ENCODE measurements at places on chromosomes 2 and 18.

DNA sequence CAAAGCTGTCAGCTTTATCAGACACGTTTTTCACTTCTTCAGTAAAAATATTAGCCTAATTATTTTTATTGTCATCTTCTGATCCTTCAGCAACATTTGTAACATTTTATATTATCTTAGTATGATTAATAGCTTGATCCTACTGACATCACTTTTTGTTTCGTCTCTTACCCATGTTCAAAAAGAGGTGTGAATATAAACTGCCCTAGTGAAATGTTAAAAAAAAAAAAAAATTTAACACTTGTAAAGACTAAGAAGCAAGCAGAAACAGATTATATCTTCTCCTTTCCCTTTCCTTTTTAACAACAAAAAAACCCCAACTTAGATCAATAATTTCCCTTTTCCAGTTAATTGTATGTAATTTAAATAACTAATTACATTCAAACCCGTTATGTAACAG is 36.2 kb upstream of the C2orf66 start:
- DNase-seq, result no peak

GRCh38 chr2:128630974-128631697 is 312.5 kb upstream of the HS6ST1 start:
- DNase-seq, result no peak

DNA sequence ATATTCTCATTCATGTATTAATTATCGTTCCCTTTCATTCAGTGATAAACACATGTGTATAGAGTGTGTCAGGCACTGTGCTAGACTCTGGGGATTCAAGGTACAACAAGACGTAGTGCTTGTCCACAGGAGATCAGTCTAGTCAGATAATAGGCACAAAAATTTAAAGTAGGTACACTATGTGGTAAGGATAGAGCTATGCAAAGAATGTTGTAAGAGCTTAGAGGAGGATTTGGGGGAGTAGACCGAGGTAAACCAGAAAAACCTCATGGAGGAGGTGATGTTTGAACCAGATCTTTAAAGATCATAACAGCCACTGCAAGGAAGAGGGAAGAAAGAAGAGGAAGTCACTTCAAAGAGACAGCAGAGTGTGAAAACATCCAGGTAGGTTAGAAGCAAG is 256.9 kb upstream of the DDX18 start:
- no peak for DNase-seq

DNA sequence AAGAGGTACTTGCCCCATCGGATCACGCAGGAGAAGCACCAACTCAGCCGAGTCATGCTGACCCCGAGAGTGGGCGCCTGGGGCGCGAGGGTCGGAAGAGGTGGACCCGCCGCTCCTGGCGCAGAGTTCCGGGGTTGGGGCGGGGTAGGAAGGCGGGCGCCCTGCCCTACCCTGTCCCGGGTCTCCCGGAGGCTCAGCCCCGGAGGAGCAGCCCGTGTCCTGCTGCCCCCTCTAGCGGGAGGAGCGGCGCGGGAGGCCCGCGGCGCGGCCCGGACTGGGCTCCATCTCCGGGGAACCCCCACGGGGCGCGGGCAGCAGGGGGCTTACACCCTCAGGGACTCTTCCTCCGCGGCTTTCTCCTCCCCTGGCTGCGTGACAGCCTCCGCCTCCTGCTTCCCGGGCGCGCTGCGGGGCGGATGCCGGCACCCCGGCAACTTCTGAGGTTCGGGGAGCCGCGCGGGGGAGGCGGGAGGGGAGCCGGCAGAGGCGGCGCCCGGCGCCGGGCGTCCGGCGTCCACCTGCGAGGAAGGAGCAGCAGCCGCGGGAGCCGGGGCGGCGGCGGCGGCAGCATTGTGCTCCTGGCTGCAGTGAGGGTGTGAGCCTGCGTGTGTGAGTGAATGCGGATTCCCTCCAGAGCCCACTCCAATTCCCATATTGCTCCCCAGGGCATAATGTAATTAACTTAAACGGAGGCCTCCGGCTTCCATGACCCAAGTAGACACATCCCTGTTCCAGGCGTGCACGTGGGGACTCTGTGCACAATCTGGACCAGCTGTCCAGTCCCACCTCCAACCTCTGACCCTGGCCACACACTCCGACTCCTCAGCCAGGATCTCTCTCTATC is 7.6 kb upstream of the TNS1 start:
- DNase-seq, result peak; percentile 10

- DNase-seq, result no peak
These were observed 24.5 kb downstream of the ROCK2 start for GRCh38 chr2:11319939-11320338.

- no peak for DNase-seq
These were observed 656.9 kb downstream of the EPHA4 start for GRCh38 chr2:220915092-220915623.

DNA sequence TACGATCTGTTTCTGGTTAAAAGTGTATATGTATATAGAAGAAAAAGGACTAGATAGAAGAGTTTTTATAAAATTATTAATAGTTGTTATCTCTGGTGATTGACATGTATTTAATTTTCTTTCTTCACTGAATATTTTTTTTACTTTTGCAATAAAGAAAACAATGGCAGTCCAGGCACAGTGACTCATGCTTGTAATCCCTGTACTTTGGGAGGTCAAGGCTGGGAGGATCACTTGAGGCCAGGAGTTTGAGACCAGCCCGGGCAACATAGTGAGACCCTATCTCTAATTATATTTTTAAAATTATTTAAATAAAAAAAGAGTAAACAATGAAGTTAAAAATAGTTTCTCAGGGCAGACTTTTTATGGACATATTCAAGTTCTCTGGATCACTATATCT is 114.7 kb downstream of the FAM117B start:
- DNase-seq, result no peak

DNA sequence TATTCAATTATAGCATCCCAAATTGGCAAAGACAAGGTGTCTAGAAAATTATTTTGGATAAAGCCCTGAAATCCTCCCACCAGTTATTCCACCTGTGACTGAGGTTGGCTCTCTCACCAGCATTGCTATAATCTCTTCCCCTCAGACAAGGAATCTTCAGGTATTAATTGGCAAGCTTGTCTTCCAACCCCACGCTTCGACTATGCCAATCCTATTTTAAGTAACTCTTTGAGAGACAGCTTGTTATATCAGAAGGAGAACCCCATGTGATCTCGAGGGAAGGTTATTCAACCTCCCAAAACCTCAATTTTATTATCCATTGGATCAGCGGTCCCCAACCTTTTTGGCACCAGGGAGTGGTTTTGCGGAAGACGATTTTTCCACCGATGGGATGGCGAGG is 54.5 kb upstream of the NEDD4L start:
- DNase-seq, result no peak

DNA sequence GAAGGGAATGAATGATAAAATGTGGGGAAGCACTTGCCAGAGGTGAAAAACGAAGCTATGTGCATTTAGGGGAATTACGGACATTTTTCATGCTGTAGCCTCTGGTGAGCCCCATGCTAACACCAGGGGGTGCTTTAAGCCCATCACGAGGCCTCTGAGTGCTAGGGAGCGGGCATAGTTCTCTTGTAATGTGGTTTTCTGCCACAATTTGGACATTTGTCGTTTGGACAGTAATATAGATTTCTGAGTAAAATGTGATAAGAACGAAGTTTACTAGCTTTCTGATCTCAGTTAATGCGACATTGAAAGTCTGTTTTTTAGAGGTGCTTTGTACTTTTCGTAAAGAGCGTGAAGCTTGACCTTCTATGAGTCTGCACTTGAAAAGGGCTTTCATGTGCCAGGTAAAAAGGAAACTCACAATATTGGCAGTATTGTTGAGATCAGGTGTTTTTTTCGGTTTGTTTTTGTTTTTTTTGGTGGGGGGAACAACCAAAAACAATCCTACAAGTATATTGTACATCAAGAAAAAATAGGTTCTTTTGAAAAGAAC is 50.6 kb downstream of the TRAF3IP1 start:
- DNase-seq, result peak; percentile 60

GRCh38 chr2:219272995-219273394 is 6.2 kb upstream of the DNAJB2 start:
- DNase-seq, result no peak

DNA sequence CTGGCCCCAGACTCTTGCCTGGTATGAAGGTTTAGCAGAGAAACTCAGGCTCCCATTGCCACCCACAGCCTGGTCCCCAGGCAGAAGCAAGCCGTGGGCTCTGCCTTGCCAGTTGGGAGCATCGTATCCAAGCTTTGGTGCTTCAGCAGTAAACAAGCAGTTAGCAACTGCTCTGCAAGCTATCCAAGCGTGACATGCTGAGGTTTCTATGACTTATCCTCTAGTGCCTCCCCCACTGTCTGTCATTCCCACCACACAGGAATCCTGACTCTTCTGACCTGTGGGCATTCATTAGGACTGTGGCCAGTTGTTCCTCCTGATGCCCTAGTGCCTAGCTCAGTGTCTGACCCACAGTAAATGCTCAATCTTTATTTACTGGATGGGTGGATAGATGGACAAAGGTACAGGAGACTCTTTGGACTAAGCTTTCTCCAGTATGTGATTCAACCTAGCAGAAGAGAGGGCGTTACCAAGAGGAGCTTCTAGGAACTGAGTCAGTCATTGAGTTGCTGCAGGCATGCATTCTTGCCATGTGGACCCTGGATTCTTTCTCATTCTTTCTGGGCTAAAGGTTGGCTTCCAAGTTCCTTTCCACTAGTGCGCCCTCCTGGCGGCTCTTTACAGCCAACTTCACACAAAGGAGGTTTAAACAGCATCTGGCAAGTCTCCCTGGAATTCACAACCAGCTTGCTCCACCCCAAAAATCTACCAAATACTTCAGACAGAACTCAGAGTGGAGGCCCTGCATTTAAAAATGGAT is 40.6 kb upstream of the MRPL19 start:
- DNase-seq, result no peak

DNA sequence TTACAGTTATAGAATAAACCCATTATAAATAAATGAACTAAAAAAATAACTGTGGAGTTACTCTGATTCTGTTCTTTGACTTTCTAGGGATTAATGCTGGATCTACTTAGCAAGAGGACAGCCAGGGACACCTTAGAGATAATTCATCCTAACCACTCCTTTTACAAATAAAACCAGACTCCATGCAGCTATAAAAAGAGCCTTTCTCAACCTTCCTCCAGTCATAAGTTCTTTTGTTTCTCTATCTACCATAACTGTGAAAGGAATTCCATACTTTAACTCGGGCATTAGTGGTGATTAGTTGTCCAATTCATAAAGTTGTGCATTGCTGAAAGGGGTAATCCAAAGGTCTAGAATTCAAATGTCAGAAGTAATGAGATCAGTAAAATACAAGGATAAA is 682.4 kb downstream of the DPP10 start:
- DNase-seq, result no peak

DNA sequence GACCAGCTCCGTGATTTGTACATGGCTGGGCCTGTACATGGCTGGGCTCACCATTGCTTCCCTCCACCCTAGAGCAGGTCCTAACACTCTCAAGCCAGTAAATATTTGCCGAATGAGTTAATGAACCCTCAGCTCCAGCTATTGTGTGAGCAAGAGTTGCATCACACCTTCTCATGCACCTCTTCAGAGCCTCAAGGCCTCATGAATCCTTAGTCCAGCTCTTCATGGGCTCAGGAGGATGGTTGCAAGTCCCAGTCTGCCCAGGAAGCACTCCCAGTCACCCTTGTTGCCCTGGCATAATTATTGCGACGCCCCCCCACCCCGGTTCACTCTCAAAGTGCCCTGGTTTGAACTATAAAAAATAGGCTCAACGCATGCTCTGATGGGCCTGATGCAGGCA is 30.1 kb upstream of the GNAL start:
- DNase-seq, result no peak

GRCh38 chr2:47950340-47951301 is 44.3 kb upstream of the FBXO11 start:
- no peak for DNase-seq

- DNase-seq, result no peak
These were observed 14.0 kb downstream of the DNAH7 start for GRCh38 chr2:196054631-196055030.

DNA sequence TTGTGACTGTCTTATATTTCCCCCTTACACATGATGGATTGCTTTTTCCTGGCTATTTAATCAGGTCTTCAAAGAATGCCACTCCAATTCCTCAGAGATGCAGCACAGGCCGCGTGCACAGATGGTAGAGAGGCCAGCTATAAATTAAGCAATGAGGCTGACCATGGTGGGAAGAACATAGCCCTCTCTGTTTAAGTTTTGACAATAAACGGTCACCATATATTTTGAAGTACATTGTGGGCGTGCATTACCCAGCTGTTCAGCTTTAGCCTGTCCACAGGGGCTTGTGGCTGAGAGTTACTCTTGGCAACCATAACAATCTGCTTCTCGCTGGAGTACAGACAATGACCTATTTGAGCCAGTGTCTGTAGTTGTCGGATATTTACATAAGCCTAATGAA is 730.8 kb downstream of the DCC start:
- no peak for DNase-seq

- no peak for DNase-seq
These were observed 5.2 kb upstream of the C18orf63 start for GRCh38 chr18:74310411-74310810.

DNA sequence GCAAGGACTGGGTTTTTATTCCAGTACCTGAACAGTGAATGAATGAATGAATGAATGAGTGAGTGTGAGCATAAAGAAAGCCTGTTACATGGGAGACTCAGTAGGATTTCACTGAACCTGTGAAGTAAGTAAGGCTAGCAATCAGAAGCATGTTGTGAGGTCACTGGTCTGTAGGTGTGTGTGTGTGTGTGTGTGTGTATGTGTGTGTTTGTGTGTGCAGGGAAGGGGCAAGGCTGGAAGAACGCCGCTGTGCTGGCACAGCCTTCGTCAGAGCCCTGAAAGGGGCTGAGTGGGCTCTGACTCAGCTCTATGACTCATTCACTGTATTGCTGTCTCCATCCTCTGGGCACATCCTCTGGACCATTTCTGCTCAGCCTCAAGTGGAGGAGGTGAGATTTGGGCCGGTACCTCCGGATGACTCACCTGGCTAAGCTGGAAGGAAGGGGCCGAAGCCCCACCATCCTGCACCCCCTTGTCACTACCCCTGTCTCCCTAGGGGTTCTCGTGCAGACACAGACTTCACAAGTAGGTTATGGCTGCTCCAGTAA is 51.4 kb upstream of the MRPL33 start:
- DNase-seq, result peak; percentile 73

GRCh38 chr2:45011121-45011520 is 1.9 kb upstream of the SIX2 start:
- DNase-seq, result no peak

DNA sequence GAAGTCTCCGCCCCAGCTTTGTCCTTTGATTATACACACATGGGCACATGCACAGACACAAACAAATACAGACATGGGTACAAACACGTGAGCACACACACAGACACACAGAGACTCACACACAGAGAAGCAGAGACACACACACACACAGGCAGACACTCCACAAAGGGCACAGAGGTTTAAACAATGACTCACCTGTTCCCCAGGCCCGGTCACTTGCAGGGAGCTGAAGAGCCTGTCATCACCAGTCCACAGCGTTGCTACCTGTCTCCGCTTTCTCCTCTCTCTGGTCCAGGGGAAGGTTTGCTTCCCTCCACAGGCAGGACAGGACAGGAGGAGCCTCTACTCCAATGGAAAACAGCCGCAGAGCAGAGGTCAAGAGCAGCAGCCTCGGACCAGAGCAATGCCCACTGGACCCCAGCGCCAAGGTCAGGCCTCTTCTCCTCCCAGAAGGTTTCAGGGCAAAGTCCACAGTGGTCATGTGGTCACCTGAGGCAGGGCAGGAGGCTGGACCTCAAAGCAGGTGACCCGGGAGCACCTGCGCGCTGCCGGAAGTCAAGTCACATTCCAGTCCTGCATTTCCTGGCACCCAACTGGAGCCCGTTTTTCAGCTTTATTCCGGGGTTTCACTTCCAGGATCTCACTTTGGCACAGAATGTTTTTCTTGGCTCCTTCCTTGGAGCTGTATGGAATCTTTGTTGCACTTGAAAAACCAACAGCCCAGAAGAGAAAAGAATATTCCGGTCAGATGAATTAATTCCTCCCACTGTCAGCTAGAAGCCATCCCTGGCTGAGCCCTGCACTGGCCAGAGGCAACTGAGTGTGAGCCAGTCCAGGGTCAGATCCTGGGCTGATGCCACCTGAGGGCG is at the start of gene RAB17:
TSS of gene RAB17 (minus strand) at position 463 of the 869 bp plus-strand sequence. CDS start 4,580 bp downstream, outside the sequence.
- DNase-seq, result no peak

All from stimulated activated CD4-positive, alpha-beta T cell treated with anti-CD3 and anti-CD28 coated beads, Interleukin-4, amount 100 ng/mL, for 24 hours (primary cell).